ENCODE measurements at places on chromosomes 1 and 21. TPM values are rescaled to one million over a fixed set of nuclear protein-coding genes. Genes with fewer than 3 reads are reported as not detected.
A peak's percentile ranks its signal among the peaks of the same experiment; 100 is the strongest.

DNA sequence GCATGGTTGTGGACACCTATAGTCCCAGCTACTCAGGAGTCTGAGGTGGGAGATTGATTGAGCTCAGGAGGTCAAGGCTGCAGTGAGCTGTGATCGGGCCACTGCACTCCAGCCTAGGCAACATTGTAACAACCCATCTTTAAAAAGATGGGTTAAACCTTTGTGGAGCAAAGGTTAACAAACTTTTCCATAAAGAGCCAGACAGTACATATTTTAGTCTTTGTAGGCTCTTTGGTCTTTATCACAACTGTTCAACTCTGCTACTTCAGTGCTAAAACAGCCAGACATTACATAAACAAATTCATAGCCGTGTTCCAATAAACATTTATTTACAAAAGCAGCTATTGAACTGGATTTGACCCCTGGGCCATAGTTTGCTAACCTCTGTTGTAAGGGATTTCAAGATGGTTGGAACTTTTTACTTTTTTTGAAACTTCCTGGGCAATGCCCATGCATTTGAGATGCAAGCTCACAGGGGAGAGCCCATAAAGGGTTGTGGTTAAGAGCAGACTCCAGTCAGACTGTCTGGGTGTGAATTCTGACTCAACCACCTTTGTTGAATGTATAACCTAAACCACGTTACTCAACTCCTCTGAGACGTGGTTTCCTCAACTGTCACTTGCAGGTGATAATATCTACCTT lies 10.8 kb downstream of the INAVA start:
- ATAC-seq, result no peak

GRCh38 chr1:18265641-18266040 lies 158.0 kb downstream of the IGSF21 start:
- no peak for ATAC-seq

IQCC gene
- 0.81 TPM for total RNA-seq

- no peak for ATAC-seq
These were observed 92.6 kb upstream of the VAV3 start for GRCh38 chr1:108057541-108057940.

GRCh38 chr1:45297666-45298356 lies 28.9 kb upstream of the HPDL start:
- no peak for ATAC-seq

OR2L8 gene
- not detected for total RNA-seq

- peak; percentile 62 for ATAC-seq
These were observed 203.0 kb downstream of the TOMM20 start for GRCh38 chr1:234925440-234926263.
